Hematopoietic multipotent progenitor cell treated with erythropoietin and hydrocortisone succinate and interleukin-3 and kit ligand, for 6 days (in vitro differentiated cells): ENCODE measurements at places on chromosomes 6 and 20.
A peak's percentile ranks its signal among the peaks of the same experiment; 100 is the strongest.

GRCh38 chr20:10590950-10591671 lies 82.7 kb downstream of the JAG1 start:
- no peak for DNase-seq

- DNase-seq, result peak; percentile 97
Observed at GRCh38 chr20:25040438-25040831, 17.5 kb downstream of the ACSS1 start.

DNA sequence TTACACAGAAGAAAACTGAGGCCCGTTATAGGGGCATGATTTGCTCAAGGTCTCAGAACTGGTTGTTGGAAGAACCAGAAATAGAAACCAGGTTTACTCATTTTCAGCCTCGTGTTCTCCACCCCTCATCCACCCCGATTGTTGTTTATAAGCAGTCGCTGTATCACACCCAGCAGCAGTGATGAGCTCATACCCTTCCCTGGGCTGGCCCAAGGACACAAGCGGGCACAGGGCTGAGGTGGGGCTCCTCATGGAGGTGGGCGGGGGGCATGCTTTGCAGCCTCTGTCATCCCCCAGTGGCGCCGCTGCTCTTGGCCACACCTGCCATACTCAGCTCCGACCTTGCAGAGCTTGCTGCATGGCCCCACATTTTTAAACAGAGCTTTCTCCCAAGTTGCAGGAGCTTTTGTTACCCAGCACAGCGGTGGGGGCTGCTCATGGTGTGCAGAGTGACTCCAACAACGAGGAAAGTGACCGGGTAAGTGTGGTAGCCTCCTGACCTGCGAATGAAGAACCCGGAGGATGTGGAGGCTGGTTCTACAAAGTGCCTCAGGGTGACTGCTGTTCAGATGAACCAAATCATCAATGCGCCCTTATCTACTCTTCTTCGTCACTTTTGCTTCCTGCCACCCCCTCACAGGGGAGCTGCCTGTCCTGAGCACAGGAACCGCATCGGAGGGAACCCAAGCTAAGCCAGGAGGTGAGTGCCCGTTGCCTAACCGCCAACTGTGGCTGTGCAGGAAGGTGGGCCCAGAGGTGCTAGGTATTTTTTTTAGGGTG lies 43.6 kb upstream of the NKX2-2 start:
- DNase-seq, result no peak

DNA sequence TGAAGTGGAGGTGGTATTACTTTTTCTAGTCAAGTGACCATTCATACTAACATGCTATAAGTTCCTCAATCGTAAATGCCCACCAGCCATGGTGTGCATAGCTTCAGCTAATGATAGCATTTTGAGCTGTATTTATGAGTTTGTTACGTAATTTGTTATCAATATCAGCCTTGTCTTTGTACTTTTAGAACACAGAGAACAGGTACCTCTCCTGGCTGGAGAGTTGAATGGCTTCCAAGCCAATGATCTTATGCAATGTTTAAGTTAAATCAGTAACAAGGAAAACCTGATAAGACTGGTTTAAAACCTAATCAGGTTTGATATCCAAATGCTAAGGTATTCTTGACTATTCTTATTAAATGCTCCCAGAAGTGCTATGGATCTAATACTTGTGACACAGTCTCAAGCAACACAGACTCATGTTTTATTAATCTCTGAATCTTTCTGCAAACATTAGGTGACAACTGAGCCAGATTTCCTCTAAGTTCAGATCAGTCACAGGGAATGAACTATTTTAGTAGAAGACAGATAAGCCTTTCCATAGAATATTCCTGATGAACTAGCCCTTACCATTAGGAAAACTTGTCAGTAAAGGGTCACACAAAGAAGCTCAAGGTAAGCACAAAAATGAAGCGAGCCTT lies 154.8 kb downstream of the PTPRK start:
- no peak for DNase-seq

DNA sequence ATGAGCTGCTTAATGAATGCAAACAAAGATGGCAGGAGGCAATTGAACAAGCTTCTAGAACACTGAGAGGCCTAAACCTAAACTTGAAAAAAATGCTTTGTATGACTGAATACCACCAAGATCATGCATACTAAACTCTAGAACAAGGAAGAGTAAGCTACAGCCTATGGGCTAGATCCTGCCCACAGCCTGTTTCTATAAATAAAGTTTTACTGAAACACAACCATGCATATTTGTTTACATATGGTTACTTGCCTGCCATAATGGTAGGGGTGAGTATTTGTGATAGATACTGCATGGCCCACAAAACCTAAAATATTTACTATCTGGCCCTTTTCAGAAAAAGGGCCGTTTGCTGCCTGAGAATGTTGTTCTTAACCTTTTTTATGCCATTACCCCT lies 37.0 kb downstream of the ZFP64 start:
- DNase-seq, result no peak

DNA sequence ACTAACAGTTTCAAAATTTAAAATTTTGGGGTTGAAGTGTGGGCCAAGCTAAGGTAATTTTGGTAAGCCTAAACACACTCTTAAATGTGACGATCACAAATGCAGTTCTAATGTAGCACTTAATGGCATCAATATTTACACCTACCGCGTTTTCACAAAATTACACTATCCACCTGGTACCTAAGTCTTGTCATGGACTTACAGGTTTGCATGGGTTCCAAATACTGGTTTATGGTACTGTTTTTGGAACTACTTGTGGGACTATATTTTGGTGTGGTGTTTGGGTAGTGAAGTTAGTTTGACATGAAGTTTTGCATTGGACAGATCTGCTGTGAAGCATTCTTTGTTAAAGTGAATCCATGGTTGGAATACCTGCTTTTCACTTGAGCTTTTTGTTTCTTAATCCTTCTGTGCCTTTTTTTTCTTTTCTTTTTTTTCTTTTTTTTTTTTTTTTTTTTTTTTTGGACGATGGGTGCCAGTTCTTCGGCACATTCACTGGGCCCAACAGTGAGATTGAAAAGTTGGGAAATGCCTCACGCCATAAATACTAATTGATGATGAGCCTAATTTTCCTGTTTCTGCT lies 6.5 kb downstream of the SRSF3 start:
- no peak for DNase-seq
